ENCODE measurements at places on chromosomes 13 and 19.
A peak's percentile ranks its signal among the peaks of the same experiment; 100 is the strongest.

GRCh38 chr13:82693607-82694006 is 1188.7 kb downstream of the SLITRK1 start:
- no peak for DNase-seq

- DNase-seq, result peak; percentile 70
These were observed 26.5 kb upstream of the LSM14A start for GRCh38 chr19:34145741-34146202.

GRCh38 chr13:108425056-108425455 is 155.5 kb downstream of the TNFSF13B start:
- no peak for DNase-seq

DNA sequence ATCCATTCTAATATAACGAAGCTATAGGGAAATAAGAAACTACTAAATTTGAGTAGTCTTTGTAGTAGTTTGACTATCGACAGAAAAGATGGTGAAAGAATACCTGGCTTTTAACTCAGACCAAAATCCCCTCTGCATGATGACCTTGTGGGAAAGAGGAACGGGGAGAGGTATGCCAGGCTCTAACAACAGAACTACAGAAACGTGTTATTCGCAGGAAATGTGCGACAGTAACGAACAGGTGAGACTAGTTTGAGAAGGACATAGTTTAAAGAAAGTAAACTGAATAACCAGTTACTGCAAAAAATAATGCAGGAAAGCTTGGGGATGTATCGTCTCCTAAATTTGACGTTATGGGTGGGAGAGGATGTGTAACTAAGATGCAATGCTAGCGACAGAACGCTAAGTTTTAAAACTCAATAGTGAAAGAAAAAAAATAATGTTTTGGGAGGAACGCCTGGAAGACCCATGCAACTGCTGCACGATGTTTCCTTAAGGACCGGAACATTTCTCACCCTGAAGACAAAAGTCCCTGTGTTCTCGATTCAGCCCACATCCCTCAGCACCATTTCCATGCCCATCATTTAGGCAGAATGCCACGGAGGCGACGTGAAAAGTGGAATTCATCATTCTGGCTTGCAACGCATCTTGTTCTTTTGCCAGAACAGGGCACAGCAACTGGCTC is 1.6 kb upstream of the RAP2A start:
- DNase-seq, result no peak

GRCh38 chr19:7915250-7916102 is 846 bp downstream of the TGFBR3L start:
- no peak for DNase-seq

- no peak for DNase-seq
These were observed 2265.1 kb upstream of the PCDH20 start for GRCh38 chr13:63680704-63681103.

DNA sequence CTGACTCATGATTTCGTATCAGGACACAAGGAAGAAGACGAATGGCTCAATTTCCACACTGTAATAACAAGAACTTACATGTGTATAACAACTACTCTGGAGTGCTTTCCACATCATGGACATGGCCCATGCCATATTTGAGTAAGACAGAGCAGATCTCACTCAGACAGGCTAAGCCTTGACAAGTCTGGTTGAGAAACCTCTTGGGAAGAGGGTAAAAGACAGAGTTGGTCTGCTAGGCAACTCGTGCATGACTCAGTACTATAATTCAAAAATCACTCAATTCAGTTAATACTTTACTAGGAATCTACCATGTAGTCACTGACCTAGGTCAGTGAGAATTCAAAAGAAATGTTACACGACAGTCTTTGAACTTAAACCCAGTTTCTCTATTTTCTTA is 5.7 kb upstream of the THSD1 start:
- no peak for DNase-seq

DNA sequence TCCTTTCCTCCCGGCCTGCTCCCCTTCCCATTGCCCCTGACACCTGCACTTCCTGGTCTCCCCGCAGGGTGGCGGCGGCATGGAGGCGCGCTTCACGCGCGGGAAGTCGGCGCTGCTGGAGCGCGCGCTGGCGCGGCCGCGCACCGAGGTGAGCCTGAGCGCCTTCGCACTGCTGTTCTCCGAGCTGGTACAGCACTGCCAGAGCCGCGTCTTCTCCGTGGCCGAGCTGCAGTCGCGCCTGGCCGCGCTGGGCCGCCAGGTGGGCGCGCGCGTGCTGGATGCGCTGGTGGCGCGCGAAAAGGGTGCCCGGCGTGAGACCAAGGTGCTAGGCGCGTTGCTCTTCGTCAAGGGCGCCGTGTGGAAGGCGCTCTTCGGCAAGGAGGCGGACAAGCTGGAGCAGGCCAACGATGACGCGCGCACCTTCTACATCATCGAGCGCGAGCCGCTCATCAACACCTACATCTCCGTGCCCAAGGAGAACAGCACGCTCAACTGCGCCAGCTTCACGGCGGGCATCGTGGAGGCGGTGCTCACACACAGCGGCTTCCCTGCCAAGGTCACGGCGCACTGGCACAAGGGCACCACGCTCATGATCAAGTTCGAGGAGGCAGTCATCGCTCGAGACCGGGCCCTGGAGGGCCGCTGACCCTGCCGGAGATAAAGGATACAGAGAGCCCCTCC is 1.7 kb downstream of the TRAPPC5 start:
- no peak for DNase-seq

DNA sequence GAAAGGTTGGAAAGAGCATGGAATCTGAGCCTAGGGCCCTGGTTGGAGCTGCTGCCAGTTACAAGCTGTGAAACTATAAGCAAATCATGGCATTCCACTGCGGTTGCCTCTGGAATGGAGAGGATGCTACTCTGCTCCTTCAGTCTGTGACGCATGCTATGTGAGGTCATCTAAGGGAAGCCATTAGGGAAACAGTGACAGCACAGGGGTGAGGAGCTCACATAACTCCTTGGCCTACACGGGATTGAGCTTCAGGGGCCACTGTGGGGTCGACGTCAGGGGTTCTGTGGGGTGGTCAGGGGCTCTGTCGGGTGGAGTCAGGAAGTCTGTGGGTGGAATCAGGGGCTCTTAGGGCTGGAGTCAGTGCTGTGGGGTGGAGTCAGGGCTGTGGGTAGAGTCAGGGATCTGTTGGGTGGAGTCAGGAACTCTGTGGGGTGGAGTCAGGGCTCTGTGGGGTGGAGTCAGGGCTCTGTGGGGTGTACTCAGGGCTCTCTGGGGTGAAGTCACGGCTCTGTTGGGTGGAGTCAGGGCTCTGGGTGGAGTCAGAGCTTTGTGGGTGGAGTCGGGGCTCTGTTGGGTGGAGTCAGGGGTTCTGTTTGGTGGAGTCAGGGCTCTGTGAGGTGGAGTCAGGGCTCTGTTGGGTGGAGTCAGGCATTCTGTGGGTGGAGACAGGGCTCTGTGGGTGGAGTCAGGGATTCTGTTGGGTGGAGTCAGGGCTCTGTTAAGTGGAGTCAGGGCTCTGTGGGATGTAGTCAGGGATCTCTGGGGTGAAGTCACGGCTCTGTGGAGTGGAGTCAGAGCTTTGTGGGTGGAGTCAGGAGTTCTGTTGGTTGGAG is 35.8 kb upstream of the MEDAG start:
- DNase-seq, result no peak

DNA sequence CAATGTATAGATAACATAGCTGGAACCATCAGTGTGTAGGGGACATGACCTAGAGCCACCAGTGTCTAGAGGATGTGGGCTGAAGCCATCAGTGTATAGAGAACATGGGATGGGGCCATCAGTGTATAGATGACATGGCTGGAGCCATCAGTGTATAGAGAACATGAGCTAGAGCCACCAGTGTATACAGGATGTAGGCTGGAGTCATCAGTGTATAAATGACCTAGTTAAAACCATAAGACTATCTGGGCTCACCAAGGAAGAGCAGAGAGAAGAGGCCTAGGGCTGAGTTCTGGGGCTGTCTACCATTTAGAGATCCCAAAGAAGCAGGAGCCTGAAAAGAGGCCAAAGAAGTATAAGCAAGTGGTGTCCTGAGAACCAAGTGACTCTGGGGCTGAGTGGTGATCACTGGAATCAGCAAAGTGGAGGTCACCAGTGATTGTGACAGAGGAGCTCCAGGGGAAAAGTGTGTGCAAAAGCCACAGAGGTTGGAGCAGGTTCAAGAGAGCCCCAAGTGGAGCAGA is 41.0 kb downstream of the RFX2 start:
- no peak for DNase-seq

DNA sequence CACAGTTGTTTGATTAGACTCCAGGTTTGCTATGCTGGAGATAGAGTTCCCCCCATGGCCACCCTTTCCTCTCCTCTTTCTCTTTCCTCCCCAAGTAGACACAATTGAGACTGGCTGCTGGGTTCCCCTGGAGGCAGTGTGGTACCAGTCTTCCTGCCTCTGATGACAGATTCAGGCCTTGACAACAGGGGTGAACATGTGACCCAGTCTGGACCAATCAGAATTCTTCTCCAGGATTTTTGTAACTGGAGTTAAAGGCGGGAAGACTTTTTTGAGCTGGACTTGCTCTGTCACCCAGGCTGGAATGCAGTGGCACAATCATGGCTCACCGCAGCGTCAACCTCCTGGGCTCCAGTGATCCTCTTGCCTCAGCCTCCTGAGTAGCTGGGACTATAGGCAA is 48.7 kb downstream of the CCNE1 start:
- no peak for DNase-seq

GRCh38 chr13:53788286-53788685 is 759.7 kb downstream of the OLFM4 start:
- no peak for DNase-seq

DNA sequence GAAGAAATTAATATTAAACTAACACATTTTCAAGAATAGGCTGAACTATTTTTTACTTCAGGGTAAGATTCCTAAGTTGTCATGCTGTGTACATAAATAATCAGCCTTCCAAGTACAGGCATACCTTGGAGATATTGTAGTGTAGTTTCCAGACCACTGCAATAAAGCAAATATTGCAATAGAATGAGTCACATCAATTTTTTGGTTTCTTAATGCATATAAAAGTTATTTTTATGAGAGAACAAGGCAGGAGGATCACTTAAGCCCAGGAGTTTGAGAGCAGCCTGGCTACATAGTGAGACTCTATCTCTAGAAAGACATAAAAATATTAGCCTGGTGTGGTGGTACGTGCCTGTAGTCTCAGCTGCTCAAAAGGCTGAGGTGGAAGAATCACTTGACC is 511.5 kb downstream of the UQCRFS1 start:
- no peak for DNase-seq

DNA sequence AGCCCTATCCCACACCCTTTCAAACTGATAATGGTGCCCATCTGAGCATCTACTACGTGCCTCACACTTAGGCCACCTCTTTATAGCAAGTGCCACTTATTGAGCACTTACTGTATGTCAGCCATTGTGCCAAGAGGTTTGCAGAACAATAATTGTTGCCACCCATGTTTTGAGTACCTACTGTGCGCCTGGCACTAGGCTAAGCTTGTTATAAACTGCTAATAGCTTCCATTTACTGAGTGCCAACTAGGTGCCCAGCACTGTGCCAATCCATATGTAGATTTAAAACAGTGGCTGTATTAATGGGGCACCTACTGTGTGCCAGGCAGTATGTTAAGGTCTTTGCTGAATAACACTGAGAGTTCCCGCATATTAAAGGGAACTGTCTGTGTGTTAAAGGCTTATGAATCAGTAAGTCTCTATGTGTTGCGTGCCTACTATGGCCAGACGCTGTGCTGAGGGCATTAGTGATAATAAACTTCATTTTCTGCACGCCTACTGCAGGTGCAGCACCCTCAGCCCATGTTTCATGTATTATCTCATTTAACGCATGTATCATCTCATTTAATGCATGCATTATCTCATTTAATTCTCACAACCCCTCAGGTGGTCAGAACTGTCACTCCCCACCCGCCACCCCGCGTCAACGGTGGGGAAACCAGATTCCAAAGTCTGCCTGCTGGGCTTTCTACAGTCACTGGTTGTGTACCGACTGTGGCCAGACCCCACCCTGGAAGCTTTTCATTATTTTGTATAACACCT is 105.0 kb downstream of the PTPRS start:
- DNase-seq, result no peak

DNA sequence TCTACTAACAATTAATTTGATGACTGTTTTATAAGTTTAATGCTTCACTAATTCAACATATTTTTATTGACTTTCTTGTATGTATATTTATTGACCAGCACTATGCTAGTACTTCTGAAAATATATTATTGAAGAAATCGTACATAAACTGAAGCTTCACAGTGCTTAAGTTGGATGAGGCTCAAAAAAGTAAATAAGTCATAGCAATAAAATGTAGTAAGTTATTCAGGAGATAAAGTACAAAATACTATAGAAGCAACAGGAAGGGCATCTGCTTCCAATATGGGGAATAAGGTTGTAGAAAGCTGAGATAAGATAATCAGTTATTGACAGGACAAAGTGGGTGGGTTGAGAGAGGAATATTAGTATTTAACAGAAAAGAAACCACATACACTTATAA is 944.9 kb upstream of the MIR17HG start:
- DNase-seq, result no peak

DNA sequence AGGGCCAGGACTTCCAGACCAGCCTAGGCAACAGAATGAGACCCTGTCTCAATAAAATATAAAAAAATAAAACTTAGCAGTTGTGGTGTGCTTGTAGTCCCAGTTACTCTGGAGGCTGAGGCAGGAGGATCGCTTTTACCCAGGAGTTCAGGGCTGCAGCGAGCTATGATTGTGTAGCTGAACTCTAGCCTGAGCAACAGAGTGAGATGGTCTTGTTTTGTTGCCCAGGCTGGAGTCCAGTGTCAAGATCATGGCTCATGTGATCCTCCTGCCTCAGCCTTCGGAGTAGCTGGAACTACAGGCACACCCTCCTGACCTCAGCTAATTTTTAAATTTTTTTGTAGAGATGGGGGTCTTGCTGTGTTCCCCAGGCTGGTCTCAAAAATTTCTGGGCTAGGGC is 4.3 kb upstream of the JUNB start:
- DNase-seq, result no peak

DNA sequence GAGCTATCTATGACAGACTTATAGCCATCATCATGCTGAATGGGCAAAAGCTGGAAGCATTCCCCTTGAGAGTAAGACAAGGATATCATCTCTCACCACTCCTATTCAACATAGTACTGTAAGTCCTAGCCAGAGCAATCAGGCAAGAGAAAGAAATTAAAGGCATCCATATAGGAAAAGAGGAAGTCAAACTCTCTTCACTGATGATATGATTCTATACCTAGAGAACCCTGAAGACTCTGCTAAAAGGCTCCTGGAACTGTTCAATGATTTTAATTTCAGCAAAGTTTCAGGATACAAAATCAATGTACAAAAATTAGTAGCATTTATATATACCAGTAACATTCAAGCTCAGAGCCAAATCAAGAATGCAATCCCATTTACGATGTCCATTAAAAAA is 21.7 kb upstream of the C1QTNF9B start:
- DNase-seq, result no peak

- no peak for DNase-seq
These were observed 21.4 kb downstream of the ZSCAN5C start for GRCh38 chr19:56223481-56223880.

DNA sequence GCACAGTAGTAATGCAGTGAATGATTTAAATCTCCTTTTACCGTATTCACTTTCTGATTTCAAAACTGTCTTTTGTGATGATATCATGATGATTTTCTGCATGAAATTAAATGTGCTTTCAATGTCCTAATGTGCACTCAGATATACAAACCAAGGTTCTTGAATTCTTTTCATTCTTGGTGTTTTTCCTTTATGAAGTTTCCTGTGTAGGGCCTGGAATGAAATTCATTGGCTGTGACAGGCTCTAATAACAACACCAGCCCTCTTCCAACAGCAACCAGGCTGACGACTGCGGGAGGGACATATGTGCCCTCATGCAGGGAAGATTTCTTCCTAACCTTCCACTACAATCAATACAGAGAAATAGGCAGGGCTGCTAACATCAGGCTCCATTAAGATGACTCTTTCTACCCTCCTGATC is 1052.0 kb downstream of the DIAPH3 start:
- no peak for DNase-seq
